ENCODE measurements at places on chromosomes 12 and 14. TPM values are rescaled to one million over a fixed set of nuclear protein-coding genes. Genes with fewer than 3 reads are reported as not detected.

- no peak for DNase-seq
Measured at GRCh38 chr12:71183018-71183417, 25.2 kb upstream of the TSPAN8 start.

DNA sequence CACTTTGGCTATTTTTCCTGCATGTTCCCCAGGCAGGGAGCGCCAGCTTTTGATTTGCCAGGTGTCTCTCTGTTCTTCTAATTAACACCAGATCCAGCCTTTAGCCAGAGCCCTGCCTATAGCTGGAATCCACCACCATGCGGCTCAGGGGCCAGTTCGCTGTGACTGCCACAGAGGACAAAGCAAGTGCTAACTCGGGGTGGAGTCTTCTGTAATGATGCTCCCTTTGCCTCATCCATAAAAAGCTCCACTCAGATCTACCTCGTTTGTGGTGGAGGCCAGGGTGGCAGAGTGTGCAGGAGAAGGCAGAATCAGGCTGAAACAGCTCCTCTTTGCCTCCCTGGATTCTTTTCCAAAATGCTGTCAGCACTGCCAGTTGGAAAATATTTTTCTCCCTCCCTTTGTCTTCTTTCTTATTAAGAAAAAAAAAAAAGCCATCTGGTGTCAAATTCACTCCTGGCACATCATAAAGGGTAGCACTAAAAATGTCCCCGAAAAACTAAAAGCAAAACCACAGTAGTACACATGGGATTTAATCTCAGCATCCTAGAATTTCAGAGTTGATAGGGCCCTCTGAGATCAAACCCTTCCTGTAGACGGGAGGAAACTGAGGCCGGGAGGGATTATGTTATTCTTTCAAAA lies 18.0 kb upstream of the CTDSP2 start:
- DNase-seq = peak; percentile 69

DNA sequence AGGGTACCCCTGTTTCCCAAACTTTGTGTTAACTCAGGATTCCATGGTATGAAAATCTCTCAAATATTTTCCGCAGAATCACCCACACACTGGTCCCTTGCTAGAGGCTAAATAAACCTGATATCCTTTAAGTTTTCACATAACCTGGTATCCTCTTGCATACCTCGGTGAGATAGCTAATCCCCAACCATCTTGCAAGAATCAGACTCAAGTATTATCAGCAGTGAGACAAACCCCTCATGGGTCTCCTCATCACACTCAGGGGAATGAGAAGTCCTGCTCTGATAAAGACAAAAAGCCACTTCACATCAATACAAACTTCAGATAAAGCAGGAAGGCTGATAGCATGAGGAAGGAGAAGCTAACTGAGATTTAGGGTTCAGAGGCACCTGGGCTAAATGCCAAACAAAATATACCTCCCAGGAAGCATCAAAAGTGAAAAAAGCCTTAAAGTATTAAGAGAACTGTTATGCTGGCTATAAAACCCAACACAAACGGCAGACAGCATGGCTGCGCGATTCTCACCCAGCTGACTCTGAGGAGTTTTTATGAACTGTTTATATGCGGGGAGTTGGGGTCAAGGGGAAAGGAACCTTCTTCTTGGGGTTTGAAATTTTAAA lies 96.5 kb downstream of the FOXN3 start:
- DNase-seq = no peak

GRCh38 chr12:120115066-120115465 lies 1.5 kb downstream of the RAB35 start:
- DNase-seq = no peak

- no peak for DNase-seq
Measured at GRCh38 chr14:45907782-45908181, 654.8 kb upstream of the MIS18BP1 start.

GRCh38 chr12:123151457-123152454 lies 866 bp upstream of the PITPNM2 start:
- peak; percentile 20 for DNase-seq

DNA sequence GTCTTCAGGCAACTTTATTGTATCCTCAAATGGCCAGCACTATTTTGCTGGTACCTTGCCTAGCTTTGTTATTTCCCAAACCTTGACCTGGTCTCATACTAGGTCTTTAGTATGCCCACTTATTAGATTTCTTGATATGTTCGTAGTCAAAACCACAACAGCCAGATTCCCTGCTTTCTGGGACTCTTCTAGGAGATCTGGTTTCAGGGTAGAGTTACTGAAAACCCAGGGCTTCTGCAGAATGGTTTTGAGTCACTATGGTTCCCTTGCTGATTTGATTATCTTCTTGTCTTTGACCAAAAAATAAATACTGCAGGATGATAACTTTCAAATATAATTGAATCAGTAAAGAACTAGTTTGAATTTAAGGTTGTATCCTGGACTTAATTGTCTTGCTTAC lies 211.2 kb downstream of the FUT8 start:
- no peak for DNase-seq

DNA sequence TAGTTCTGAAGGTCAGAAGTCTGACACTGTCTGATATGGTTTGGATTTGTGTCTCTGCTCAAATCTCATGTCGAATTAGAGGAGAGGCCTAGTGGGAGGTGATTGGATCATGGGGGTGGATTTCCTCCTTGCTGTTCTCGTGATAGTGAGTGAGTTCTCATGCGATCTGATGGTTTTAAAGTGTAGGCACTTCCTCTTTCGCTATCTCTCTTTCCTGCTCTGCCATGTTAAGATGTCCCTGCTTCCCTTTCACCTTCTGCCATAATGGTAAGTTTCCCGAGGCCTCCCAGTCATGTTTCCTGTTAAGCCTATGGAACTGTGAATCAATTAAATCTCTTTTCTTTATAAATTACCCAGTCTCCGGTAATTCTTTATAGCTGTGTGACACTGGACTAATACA lies 84.1 kb upstream of the TMTC1 start:
- no peak for DNase-seq

DNA sequence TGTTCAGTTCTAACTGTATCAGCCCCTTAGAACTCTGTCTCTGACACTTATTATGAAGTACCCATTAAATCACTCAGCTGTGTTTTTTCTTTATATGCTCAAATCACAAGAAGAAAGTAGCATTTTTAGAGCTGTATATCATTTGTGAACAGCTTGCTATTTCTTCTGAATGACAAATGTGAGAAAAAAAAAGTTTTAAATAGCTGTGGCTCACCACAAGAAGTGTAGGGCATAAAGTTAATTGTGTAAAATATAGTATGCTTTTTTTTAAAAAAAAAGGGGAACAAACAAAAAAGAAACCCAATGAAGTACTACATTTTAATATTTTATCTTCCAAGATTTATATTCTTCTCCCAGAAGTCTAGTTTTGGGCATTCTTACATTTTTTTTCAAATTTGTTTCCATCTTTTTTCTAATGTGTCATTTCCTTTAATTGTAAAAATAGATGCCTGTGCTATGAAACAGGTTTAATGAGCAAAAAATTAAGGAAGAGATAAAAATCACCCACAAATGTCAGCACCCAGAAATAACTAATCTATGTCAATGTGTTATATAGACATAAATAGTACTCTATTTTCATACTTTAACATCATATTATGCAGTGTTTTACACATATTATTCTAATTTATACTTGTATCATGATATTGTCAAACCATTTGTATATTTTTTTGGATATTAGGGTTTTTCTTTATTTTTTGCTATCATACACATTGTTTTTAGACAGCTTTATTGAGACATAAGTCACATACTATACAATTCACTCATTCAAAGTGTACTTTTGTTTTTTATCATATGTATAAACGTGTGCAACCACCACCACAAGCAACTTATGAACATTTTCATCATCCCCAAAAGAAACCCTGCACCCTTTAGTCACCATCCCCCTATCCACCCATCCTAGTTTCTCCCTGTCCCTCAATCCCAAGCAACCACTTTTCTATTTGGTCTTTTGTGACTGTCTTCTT lies 22.4 kb upstream of the LRRK2 start:
- DNase-seq = no peak

GRCh38 chr12:126474703-126475102 lies 1409.5 kb downstream of the AACS start:
- peak; percentile 38 for DNase-seq

- peak; percentile 62 for DNase-seq
Measured at GRCh38 chr12:15534322-15534721, 212.0 kb downstream of the PTPRO start.

- DNase-seq = peak; percentile 9
Measured at GRCh38 chr12:32615441-32615840, 63.7 kb upstream of the DNM1L start.

DNA sequence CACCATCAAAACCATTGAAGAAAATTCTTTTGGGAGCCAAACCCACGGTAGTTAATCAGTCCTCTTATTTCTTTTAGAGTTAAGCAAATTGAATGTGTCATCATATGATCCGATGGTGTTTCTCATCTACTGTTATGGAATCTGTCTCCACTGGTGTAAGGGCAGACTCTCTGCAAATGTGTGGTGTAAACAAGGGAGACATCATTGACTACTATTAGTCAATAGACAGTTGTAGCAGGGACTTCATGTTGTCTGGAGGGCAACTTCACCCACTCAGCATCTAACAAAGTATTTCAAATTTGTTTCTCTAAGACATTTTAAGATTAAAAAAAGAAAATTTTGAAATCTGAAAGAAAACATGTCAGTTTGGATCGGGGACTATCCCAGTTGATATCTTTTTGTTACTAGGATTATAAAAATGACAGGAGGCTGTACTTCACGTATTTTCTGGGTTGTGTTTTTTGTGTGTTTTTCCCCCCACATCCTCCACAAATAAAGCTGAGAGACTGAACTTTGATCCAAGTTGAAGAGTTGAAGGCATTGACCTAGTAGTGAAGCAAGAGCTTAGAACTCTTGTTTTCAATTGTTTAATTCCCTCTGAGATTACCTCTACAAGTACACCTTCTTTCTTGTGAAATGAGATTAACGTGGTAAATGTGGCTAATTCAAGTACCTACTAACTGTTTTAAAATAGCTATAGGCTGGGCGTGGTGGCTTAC lies 4.0 kb downstream of the GOLGA5 start:
- no peak for DNase-seq

DNA sequence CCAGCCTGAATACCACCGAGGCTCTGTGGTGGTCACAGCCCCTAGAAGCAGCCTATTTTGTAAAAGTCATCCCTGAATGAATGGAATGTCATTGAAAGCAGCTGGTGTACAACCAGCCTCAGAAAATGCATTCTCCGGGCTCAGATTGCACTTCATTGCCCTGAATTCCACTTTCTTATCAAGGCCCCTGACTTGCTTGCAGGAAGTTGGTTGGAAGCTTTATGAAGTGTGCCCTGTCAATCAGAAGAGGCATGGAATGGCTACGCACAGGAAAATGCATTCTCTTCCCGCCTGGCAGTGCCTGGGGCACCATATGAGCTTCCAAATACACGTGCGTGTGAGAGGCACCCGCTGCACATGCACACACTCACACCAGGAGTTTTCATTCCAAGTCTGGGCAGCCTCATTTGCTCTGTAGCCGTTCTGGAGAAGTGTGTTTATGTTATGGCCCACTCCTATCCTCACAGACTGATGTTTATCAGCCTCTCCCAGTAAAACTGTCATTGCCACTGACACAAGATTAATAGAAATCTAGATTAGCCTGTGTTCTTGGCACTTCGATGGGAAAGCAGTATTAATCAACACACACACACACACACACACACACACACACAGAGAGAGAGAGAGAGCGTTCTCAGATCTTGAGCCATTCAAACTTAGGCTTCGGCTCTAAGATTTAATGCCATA lies 63.9 kb downstream of the NUAK1 start:
- peak; percentile 87 for DNase-seq

GRCh38 chr12:110543252-110543959 lies 39.7 kb downstream of the PPTC7 start:
- peak; percentile 64 for DNase-seq

DNA sequence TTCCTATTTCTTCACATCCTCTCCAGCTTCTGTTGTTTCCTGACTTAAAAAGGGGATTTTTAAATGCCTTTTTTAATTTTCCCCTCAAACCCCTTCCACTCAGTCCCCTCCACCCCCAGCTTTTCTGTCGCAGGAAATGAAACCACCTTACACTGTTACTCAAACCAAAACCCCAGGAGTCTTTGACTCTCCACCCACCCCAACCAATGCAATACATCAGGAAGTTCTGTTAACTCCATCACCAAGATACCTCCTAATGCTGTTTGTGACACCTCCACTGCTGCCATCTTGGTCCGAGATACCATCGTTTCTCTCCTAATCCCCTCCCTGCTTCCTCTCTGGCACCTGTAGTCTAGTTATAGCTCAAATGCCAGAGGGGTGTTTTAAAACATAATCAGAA lies 25.4 kb upstream of the CPM start:
- DNase-seq = no peak

- no peak for DNase-seq
Measured at GRCh38 chr12:105349138-105349537, 18.6 kb downstream of the C12orf75 start.

- DNase-seq = no peak
Measured at GRCh38 chr12:109193896-109194295, 77.5 kb downstream of the ACACB start.

GRCh38 chr12:2402073-2402579 lies 349.3 kb downstream of the CACNA1C start:
- DNase-seq = no peak

DNA sequence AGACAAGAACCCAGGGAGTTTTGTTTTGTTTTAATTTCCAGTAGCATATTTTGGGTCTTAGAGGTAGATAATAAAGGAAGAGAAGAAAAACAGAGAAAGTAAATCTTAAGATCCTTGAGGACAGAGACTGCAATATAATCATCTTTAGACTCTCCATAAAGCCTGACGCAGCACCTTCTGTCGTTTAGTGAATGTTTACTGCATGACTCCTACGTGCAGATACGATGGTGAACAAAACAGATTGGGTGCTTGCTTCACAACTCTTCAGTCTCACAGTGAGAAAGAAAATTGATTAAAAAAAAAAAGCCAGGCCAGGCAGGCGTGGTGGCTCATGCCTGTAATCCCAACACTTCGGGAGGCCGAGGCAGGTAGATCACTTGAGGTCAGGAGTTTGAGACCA lies 86.9 kb downstream of the STON2 start:
- no peak for DNase-seq

Gene RFLNA
- 1.7 TPM for total RNA-seq

Gene CPNE6
- total RNA-seq = not detected

Gene MFAP5
- total RNA-seq = not detected

Gene FOXA1
- total RNA-seq = not detected

Gene ASCL1
- total RNA-seq = not detected

Gene KRT5
- total RNA-seq = not detected

Gene MGP
- 7.9 TPM for total RNA-seq

Gene METTL17
- 52.9 TPM for total RNA-seq

Gene NOVA1
- total RNA-seq = not detected

Measured in RPMI7951 (cell line).